ENCODE measurements at places on chromosomes 11 and 22. TPM values are rescaled to one million over a fixed set of nuclear protein-coding genes. Genes with fewer than 3 reads are reported as not detected.

DNA sequence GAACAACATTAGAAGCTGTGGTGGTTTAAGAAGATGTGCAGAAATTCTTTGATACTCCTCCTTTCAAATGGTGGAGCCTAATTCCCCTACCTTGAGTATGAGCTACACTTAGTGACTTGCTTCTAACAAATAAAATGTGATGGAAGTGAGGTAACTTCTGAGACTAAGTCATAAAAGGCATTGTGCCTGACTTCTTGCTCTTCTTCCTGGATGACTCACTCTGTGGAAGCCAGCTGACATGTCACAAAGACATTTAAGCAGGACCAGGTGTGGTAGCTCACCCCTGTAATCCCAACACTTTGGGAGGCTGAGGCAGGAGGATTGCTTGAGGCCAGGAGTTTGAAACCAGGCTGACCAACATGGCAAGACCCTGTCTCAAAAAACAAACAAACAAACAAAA, 3.9 kb upstream of the PLA2G3 start:
- peaks cover 10% of the 10 kb centered on the region for H3K4me1 ChIP-seq
- no peak for DNase-seq
- H3K27ac ChIP-seq: no peak overlapping the region
- no peak overlapping the region for H3K4me3 ChIP-seq
- no peaks in the 10 kb centered on the region for H3K27me3 ChIP-seq

DNA sequence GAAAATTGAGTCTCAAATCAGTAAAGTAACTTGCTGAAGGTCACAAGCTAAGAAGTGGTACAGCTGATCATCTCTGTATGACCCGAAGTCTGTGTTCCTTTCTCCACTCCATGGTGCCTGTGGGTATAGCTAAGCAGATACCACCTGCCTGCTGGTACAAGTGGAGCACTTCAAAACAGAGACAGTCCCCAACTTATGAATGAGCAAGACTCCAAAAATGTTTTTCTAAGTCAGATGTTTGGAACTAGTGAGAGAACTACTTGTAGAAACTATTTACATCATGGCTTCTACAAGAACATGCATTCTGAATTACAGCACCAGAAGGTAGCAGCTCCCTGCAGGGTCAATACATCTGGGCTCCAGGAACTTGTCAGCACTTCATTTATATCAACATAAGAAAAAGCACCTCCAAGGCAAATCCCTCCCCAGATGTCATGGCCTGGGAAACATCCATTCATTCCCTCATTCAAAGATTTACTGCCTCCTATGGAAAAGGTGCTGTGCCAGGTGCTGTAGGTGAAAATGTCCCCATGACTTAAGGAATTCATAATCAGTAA, 94.7 kb downstream of the SERGEF start:
- H3K36me3 ChIP-seq: no peaks in the 10 kb centered on the region
- DNase-seq: no peak
- no peak overlapping the region for H3K4me3 ChIP-seq
- H3K4me1 ChIP-seq: peaks cover 15% of the 10 kb centered on the region

- DNase-seq: no peak
- no peak overlapping the region for H3K27ac ChIP-seq
- no peak overlapping the region for H3K4me3 ChIP-seq
- no peaks in the 10 kb centered on the region for H3K36me3 ChIP-seq
- H3K27me3 ChIP-seq: no peaks in the 10 kb centered on the region
Observed at GRCh38 chr22:27278946-27279345, 522.6 kb downstream of the MN1 start.

DNA sequence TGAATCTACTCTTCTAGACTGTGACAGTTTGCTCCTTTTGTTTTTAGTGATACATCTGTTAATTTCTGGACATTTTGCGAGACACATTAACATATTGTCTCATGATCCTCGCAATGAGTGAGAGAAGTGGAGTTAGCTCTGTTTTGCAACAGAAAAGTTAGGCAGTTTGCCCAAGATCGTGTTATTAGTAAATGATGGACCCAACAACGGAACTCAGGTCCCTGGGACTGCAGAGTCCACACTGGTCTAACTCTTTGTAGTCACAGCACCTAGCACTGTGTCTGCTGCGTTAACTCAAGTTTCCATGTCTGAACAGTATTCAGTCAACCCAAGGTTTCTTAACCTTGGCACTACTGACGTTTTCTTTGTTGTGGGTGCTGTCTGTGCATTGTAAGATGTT, 3.2 kb downstream of the DEPDC7 start:
- peaks cover 8% of the 10 kb centered on the region for H3K27me3 ChIP-seq
- DNase-seq: no peak

DNA sequence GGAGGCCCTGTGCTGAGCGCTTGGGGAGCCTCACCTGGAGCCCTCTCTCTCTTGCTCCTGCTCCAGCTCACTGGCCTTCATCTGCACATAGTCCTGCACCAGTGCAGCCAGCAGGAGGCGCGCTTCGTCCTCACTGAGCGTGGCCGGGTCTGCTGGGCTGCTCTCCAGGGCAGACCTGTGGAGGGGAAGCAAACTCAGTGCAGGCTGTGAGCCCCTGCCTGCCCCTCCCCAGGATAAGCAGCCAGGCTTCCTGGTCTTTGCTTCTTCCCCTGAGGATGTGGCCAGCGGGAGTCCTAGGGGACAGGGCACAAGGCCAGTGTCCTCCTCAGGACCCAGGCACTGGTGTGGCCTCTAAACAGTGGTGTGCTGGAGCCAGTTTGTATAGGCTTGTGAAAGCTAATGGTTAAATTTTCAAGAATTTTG, 2.2 kb downstream of the CALCA start:
- no peak overlapping the region for H3K4me3 ChIP-seq
- H3K27me3 ChIP-seq: peaks cover 44% of the 10 kb centered on the region
- H3K36me3 ChIP-seq: no peaks in the 10 kb centered on the region
- DNase-seq: peak; percentile 49
- peaks cover 17% of the 10 kb centered on the region for H3K4me1 ChIP-seq

DNA sequence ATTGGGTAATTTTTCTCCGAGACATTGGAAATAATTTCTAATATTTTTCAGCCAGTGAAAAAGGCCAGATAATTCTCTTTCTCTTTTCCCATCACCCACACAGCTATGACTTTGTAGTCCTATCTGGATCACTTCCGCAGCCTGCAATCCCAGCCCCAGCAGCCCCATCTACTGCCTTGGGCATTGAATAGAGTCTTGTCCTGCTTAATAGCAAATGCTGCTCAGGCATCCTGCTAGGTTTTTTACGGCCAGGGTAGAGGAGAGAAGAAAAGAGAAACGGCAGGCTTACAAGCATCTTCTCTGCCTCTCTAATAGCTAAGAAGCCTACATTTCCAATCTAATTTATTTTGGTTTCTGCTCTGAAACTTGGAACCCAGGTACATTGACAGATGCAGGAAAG, 154.3 kb upstream of the B3GAT1 start:
- H3K36me3 ChIP-seq: no peaks in the 10 kb centered on the region
- H3K27ac ChIP-seq: no peak overlapping the region
- H3K4me3 ChIP-seq: no peak overlapping the region
- no peaks in the 10 kb centered on the region for H3K4me1 ChIP-seq

DNA sequence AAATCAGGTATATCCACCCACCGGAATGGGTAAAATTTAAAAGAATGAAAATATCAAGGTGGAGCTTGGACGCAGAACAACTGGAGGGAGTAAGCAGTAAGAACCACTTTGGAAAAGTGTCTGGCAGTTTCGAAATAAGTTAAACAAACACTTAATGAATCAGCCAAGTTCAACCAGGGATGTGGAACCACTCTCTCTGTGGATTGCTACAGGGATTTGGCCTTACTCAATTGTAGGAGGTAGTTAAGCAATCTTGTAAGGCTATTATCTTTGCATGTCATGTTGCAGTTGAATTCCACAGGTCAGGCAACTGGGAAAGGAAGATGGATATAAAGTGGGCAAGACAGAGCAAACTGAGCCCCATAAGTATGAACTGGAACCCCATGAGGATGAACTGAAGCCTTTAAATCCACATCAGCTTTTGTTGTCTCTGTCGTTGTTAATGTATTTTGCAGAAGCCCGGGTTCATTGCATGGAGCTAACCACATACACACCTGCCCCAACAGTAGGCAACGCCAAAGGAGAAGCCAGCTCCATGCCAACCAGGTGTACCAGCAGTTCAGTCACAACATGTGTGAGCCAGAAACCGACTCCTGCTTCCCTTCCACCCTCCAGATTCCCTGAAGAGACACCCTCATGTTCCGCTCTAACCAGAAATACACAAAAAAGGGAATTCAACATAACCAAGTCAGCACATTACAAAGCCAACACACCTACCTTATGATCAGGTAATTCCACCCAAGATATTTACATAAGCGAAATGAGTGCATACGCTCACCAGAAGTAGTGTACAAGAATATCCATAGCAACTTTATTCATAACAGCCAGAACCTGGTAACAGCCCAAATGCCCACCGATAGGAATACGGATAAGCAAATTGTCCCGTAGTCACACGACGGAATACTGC, 8.0 kb upstream of the SLC43A3 start:
- H3K27me3 ChIP-seq: no peaks in the 10 kb centered on the region
- no peak overlapping the region for H3K4me3 ChIP-seq
- H3K27ac ChIP-seq: no peak overlapping the region
- DNase-seq: no peak

DNA sequence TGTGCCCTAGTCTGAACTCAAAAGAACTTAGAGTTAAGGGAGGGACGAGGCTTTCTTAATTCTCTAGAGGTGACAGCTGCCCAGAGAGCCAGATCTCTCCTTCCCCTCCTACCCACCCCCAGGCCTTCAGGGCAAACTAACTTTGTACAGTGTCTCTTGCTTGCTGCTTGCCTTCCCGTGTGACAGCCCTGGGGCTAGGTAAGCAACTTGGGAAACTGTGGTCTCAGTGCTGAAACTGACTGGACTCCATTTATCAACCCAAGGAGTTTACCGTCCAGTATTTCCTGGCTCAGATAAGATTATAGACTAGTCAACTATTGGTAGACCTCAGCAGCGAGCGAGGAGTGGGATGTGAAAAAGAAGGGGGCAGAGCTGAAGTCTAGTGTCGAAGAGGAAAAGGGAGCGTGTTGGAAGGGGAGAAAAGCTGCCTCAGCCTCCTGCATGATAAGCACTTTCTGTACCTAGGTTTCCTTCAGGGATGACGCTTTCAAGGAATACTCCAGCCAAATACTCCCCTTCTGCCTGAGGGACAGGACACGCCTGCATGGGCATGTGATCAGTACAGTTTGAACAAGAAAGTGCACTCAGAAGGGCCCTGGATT, 43.3 kb upstream of the WEE1 start:
- DNase-seq: peak; percentile 42
- H3K4me3 ChIP-seq: no peak overlapping the region
- H3K27ac ChIP-seq: no peak overlapping the region
- H3K4me1 ChIP-seq: peaks cover 2% of the 10 kb centered on the region

GRCh38 chr11:27626938-27627586, 73.2 kb downstream of the BDNF start:
- no peak overlapping the region for H3K27ac ChIP-seq
- H3K27me3 ChIP-seq: no peaks in the 10 kb centered on the region
- H3K36me3 ChIP-seq: peaks cover 42% of the 10 kb centered on the region
- H3K4me3 ChIP-seq: no peak overlapping the region
- no peak for DNase-seq

DNA sequence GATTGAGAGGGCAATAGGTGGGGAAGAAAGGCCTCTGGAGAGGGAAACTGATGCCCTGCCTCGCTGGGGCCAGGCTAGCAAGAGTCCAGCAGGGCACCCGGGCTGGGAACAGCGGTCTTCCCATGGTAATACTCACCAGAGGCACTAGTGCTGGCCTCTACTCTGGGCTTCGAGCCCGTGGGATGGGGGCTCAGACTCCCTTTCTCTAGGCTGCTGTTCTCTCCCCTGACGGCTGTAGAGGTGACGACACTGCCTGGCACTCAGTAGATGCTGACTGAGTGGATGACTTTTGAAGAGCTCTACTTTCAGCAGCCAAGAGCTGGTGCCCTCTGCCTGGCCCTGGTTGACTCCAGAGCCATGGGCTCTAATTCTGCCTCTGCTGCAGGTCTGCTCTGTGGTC, 818 bp upstream of the C1QTNF4 start:
- peaks cover 3% of the 10 kb centered on the region for H3K4me1 ChIP-seq
- peaks cover 31% of the 10 kb centered on the region for H3K27me3 ChIP-seq
- no peaks in the 10 kb centered on the region for H3K36me3 ChIP-seq
- no peak overlapping the region for H3K27ac ChIP-seq

Gene TLCD5
- 9.5 TPM for total RNA-seq

Gene TRMT112
- 326 TPM for total RNA-seq

Gene SLC22A8
- not detected for total RNA-seq

Gene SHANK2
- 52.9 TPM for total RNA-seq

Gene CYTH4
- total RNA-seq: not detected

Gene TECTA
- 0.77 TPM for total RNA-seq

Gene HTR3B
- not detected for total RNA-seq

Gene MIOX
- 0.30 TPM for total RNA-seq
